ENCODE measurements at places on chromosomes 6 and 20. TPM values are rescaled to one million over a fixed set of nuclear protein-coding genes. Genes with fewer than 3 reads are reported as not detected.

DNA sequence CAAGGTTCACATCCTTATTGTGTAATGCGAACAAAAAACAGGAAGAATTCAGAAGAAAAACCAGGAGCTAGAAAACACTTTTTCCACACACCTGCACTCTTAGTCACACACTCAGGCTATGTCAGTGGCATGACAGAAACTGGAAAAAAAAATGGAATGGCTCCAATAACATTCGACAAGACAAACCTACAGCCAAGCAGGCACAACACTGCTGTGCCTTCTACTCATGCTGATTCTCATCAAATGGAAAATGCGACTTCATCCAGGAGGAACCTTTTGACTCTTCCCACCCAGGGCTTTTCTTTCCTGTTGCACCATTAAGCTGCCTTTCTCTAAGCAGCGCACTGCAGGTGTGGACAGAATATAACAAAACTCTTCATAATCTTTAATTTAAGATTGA is 163.2 kb upstream of the BTBD3 start:
- no peak for DNase-seq

DNA sequence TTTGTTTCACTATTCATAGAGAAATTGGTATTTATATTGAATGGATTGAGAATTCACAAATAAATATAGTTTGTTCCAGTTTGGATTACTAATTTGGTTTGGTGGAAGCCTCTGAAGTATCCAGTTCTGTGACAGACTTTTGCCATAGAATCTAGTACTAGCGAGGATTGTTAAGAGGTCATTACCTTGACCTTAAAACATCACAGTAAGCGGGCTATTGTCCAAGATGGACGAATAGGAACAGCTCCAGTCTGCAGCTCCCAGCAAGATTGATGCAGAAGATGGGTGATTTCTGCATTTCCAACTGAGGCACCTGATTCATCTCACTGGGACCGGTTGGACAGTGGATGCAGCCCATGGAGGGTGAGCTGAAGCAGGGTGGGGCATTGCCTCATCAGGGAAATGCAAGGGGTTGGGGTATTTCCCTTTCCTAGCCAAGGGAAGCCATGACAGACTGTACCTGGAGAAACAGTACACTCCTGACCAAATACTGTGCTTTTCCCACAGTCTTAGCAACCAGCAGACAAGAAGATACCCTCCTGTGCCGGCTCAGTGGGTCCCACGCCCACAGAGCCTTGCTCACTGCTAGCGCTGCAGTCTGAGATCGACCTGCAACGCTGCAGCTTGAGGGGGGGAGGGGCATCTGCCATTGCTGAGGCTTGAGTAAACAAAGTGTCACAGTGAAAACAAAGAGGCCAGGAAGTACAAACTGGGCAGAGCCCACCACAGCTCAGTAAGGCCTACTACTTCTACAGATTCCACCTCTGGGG is 66.4 kb upstream of the NEDD9 start:
- DNase-seq, result no peak

DNA sequence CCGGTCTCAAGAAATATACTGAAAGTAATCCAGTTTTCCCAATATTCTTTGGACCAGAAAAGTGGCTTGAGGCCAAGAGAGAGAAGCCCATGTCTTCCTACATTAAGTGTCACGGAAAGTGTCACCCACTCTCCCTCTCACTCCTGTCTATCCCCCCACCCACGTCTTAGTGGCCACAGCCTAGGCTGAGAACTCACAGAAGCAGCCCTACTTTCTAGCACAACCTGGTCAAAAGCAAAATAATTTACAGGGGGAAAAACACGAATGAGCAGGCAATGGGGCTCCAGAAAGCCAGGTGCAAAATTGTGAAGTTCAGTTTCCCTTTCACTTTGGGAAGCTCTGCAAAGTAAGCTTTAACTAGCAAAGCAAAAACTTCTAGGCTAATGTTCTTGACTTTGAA is 118.0 kb downstream of the OPRM1 start:
- DNase-seq, result no peak

- no peak for DNase-seq
Measured at GRCh38 chr6:14001329-14002012, 76.7 kb downstream of the RNF182 start.

Gene RUNX2
- 2.3 TPM for total RNA-seq

Gene ARMH2
- total RNA-seq, result not detected

Gene IPCEF1
- 3.7 TPM for total RNA-seq
